ENCODE measurements at places on chromosomes 1 and 21. TPM values are rescaled to one million over a fixed set of nuclear protein-coding genes. Genes with fewer than 3 reads are reported as not detected.
A peak's percentile ranks its signal among the peaks of the same experiment; 100 is the strongest.

DNA sequence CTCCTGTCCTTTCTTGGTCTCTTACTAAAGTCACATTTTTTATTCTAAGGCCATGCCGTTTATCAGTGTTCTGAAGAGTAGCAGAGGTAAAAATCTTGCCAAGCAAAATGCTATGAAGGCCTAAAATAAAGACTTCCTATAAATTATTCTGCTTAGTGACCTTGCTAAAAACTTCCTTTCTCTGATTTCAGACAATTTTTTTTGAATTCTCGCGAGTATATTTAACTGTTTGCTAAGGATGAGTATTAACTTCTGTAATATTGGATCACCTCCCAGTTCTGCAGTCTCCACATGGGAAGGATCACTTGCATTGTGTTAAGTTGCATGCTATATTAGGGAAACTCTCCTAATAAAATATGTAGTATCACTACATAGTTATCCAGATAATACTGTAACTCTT lies 123.4 kb upstream of the SNX7 start:
- H3K36me3 ChIP-seq: no peaks in the 10 kb centered on the region
- H3K27ac ChIP-seq: no peak overlapping the region
- DNase-seq: no peak
- no peaks in the 10 kb centered on the region for H3K4me1 ChIP-seq

The KNCN gene
- polyA plus RNA-seq: not detected

DNA sequence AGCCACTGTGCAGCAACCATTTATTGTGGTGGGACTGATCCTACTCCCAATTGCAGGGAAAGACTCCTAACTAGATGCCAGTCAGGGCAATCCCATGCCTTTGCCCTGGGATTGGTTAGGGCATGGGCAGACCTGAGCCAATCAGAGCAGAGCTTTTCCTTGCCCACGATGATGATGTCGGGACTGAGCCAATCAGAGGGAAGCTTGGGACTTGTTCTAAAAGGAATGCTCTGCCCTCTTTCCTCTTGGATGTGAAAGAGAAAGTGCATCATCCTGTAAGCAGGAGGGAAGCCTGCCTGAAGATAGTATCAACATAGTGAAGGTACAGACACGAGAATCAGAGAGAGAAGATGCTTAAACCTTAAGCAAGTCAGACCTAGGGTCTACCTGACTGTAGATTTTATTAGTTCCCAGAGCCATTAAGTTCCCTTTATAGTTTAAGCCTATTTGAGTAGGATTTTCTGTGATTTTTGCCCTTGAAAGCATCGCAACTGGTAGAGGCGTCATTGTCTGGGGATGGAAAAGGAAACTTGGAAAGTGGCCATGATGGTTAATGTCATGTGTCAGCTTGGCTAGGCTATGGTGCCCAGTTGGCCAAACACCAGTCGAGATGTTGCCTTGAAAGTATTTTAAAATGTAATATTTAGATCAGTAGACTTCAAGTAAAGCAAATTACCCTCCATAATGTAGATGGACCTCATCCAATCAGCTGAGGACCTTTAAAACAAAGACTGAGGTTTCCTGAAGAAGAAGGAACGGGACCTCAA lies 19.9 kb downstream of the IRF2BP2 start:
- peaks cover 26% of the 10 kb centered on the region for H3K4me1 ChIP-seq
- H3K27me3 ChIP-seq: no peaks in the 10 kb centered on the region
- DNase-seq: peak; percentile 33
- no peak overlapping the region for H3K27ac ChIP-seq
- H3K36me3 ChIP-seq: no peaks in the 10 kb centered on the region
- no peak overlapping the region for H3K4me3 ChIP-seq

DNA sequence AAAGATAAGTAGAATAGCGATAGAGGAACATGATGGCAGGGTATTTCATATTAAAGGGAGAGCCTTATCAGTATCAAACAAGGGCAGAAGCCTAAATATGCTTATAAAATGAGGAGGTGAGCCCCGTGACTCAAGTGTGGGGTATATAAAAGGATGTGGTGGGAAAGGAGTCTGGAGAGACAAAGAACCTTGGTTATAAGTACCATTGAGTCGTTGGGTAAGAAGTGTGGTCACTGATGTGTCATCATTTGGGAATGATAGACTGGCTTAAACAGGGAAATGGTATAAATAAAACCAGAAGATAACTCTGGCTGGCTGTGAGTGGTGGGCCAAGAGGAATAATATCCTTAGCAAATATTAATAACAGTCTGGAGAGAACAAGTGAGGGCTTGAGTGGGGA lies 10.9 kb upstream of the CD5L start:
- H3K36me3 ChIP-seq: no peaks in the 10 kb centered on the region
- H3K4me3 ChIP-seq: no peak overlapping the region
- H3K27me3 ChIP-seq: no peaks in the 10 kb centered on the region

- no peaks in the 10 kb centered on the region for H3K27me3 ChIP-seq
- H3K27ac ChIP-seq: no peak overlapping the region
- peaks cover 88% of the 10 kb centered on the region for H3K36me3 ChIP-seq
- H3K4me1 ChIP-seq: no peaks in the 10 kb centered on the region
- H3K4me3 ChIP-seq: no peak overlapping the region
- no peak for DNase-seq
Observed at GRCh38 chr1:119920104-119920968, 24.0 kb upstream of the ADAM30 start.

GRCh38 chr1:228081144-228081543 lies 1.4 kb upstream of the ARF1 start:
- H3K27me3 ChIP-seq: no peaks in the 10 kb centered on the region
- H3K4me1 ChIP-seq: peaks cover 22% of the 10 kb centered on the region
- peak overlapping the region; percentile 92 for H3K4me3 ChIP-seq
- peak; percentile 43 for DNase-seq
- H3K36me3 ChIP-seq: no peaks in the 10 kb centered on the region

The RAB25 gene
- polyA plus RNA-seq: not detected

DNA sequence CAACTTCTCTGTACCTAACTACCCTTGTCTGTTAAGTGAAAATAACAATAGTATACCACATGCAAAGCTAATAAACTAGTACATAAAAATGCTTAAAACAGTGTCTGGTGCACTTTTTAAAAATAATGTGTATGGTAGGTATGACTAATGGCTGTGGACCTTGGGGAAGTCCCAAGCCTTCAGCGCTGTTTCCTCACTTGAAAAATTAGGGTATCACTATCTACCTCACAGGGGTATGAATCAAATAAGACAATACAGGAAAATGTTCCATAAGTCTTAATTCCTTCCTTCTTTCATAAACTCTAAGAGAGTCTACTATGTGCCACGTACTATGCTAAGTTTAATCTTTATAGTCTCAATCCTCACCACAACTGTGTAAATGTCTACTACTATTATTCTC lies 32.0 kb downstream of the EGLN1 start:
- DNase-seq: peak; percentile 57
- H3K27me3 ChIP-seq: no peaks in the 10 kb centered on the region
- H3K4me1 ChIP-seq: peaks cover 45% of the 10 kb centered on the region
- no peaks in the 10 kb centered on the region for H3K36me3 ChIP-seq

DNA sequence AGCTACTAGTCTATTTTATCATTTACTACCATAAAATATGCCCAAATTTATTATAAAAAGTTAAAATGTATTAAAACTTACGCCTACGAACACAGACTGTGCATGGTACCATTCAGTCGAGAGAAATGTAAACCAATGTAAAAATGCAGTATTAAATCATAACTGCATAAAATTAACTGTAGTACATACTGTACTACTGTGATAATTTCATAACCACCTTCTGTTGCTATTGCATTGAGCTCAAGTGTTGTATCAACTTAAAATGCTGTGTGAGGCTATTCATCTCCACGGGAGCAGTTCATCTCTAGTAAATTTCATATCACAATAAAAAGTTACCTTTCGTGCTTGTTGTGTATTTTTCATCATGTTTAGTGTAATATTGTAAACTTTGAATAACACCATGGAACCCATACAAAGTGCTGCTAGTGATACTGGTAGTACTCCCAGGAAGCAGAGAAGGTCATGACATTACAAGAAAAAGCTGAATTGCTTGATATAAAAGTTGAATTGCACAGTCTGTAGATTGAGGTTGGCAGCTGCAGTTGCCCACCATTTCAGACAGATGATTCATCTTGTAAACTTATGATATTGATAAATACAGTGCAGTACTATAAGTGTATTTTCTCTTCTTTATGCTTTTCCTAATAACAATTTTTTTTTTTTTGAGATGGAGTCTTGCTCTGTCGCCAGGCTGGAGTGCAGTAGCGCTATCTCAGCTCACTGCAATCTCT lies 19.0 kb upstream of the CENPF start:
- no peaks in the 10 kb centered on the region for H3K36me3 ChIP-seq
- no peak overlapping the region for H3K4me3 ChIP-seq
- peaks cover 44% of the 10 kb centered on the region for H3K4me1 ChIP-seq
- peak overlapping the region; percentile 27 for H3K27ac ChIP-seq
- no peaks in the 10 kb centered on the region for H3K27me3 ChIP-seq

- 0 out of 2 replicates have a peak overlapping the region, but pooled peaks have one; percentile 18 for H3K4me3 ChIP-seq
- no peaks in the 10 kb centered on the region for H3K27me3 ChIP-seq
- H3K4me1 ChIP-seq: peaks cover 42% of the 10 kb centered on the region
Observed at GRCh38 chr21:46028573-46029091, 47.1 kb downstream of the COL6A1 start.

DNA sequence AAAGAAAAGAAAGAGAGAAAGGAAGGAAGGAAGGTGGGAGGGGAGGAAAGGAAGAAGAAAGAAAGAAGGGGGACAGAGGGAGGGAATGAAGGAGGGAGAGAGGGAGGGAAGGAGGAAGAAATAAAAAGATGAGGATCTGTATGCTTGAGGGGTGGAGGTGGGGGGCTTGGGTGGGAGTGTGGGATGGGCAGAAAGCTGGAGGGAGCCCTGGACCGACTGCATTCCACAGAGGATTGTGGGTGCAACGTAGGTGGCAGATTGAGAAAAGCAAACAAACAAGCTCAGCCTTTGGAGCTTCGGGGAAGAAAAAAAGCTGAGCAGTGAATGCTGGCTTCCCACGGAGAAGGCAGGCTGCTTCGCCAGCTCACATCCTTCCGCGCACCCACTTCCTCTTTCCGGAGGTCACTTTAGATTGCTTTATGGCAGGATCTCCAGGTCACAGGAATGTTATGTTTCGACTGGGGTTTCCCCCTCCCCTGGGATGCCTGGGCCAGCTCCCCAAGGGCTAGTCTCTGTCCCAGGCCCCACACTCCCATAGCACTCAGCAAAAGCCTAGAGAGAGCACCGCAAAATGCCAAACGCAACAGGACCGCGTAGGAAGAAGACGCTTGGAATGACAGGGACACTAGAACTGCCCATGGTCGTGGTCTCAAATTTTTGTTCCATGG lies 20.7 kb upstream of the LGALS8 start:
- H3K36me3 ChIP-seq: no peaks in the 10 kb centered on the region
- peak overlapping the region; percentile 62 for H3K4me3 ChIP-seq
- H3K27me3 ChIP-seq: no peaks in the 10 kb centered on the region

DNA sequence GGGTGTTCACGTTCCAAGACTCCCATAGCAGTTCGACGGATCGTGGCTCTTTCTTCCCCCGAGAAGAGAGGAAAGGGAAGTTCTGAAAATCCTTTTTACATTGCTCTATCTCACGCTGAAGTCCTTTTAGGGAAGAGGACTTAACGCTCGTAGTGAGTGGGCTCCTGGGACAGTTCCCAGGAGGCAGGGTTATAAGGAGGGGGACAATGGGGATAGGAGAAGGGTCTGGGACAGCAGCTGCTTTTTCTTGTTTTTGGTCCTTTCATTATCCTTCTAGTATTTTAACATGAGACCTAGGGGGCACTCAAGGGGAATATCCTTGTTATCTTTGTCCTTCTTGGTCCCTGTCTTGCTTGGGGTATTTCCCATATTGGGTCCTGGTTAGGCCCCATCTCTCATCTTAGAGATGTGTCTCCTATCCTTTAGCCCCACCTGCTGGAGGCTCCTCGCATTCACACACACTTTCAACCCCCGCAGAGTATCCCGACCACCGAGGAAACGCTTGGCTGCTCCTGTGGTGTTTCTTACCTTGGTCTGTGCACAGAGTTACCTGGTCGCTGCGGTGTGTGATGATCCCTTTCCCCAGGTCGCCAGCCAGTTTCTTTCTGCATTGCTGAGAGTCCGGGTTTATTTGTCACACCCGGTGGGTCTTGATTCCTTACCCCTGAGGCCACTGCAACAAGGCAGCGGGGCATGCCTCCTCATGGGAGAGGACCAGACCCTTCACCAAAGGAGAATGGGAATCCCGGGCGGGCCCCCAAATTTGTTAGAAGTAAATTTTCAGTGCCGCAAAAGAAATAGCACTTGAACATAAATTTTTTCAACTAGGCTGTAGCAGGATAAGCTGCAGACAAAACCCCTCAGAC lies 29.7 kb downstream of the SCCPDH start:
- H3K27ac ChIP-seq: no peak overlapping the region
- no peak overlapping the region for H3K4me3 ChIP-seq
- H3K4me1 ChIP-seq: no peaks in the 10 kb centered on the region
- no peaks in the 10 kb centered on the region for H3K27me3 ChIP-seq

GRCh38 chr1:41249319-41249718 lies 7.2 kb upstream of the SCMH1 start:
- H3K36me3 ChIP-seq: no peaks in the 10 kb centered on the region
- no peaks in the 10 kb centered on the region for H3K4me1 ChIP-seq
- H3K27me3 ChIP-seq: 0 out of 2 replicates have a peak, but pooled peaks cover 3% of the 10 kb centered on the region

The ADORA3 gene
- not detected for polyA plus RNA-seq

GRCh38 chr21:43284700-43285099 lies 115.9 kb downstream of the CRYAA start:
- H3K27me3 ChIP-seq: peaks cover 8% of the 10 kb centered on the region
- no peak overlapping the region for H3K27ac ChIP-seq
- DNase-seq: no peak

The HES3 gene
- polyA plus RNA-seq: not detected

The PRMT2 gene
- polyA plus RNA-seq: 145 TPM

The OPTC gene
- not detected for polyA plus RNA-seq

The FCER1G gene
- polyA plus RNA-seq: not detected

DNA sequence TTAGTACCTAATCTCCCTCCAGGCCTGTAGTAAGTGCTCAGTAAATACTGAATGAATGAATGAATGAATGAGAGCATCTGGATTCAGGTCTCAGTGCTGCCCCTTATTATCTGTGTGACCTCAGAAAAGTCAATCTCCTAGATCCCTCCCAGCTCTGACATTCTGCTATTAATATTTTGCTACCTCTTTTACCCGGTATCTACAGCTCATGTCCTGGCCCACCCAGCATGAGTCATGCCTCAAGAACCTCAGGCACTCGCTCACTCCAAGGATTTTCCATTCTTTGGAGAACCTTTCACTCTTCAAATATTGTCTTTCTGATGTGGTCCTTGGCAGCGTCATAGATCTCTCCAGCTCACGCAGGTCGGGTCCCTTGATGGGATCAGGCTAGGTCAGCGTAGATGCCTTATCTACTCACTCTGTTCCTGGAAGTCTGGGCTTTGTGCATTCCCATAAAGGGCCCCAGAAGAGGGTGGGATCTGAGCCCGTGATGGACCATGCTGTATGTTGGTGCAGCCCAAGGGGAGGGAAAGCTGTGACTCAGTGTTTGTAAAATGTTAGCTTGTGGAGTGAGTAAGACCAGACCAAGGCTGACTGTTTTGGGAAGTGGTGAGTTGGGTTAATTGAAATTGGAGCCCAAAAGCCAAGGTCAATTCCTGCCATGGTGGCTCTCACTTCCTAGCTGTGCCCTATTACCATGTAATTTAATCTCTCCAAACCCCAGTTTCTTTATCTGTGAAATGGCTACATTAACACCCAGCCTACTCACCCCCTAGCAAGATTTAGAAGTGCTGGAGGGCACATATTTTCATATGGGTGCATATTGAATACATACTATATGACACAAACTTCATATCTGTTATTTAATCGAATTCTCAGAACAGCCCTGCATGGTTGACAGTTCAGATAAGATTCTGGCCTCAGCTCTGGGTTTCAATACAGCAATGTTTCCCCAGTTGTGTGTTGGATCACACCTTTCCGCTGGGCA lies 214.1 kb upstream of the USP24 start:
- no peaks in the 10 kb centered on the region for H3K36me3 ChIP-seq
- peaks cover 34% of the 10 kb centered on the region for H3K4me1 ChIP-seq
- H3K27me3 ChIP-seq: no peaks in the 10 kb centered on the region
- H3K27ac ChIP-seq: peak overlapping the region; percentile 66
- H3K4me3 ChIP-seq: peak overlapping the region; percentile 30
